Esophagus muscularis mucosa (tissue), 4 donors: ENCODE measurements at places on chromosomes 6 and 20. TPM values are rescaled to one million over a fixed set of nuclear protein-coding genes. Genes with fewer than 3 reads are reported as not detected.

Gene RHAG
- 0.99 TPM for total RNA-seq

Gene AVP
- not detected for total RNA-seq

Gene TMEM239
- not detected for total RNA-seq

Gene PBOV1
- not detected for total RNA-seq

Gene IRAK1BP1
- total RNA-seq: 4.8 TPM

Gene KCNK17
- not detected for total RNA-seq

Gene COL11A2
- not detected for total RNA-seq

Gene SOX18
- 5.6 TPM for total RNA-seq

Gene NKAIN4
- not detected for total RNA-seq

Gene SLC13A3
- 0.58 TPM for total RNA-seq

Gene RAE1
- total RNA-seq: 15.0 TPM

Gene C20orf141
- total RNA-seq: not detected

Gene AGER
- 4.6 TPM for total RNA-seq

Gene HLA-DRB1
- total RNA-seq: 93.2 TPM

Gene EYS
- not detected for total RNA-seq

Gene CPNE5
- total RNA-seq: 2.1 TPM

Gene LGSN
- total RNA-seq: not detected

Gene LAMA5
- 164 TPM for total RNA-seq

Gene SLC22A7
- total RNA-seq: not detected

Gene MAS1
- total RNA-seq: not detected

Gene CRNKL1
- 24.1 TPM for total RNA-seq

Gene SLC22A2
- 0.75 TPM for total RNA-seq

Gene RFX6
- not detected for total RNA-seq

Gene ECT2L
- 0.17 TPM for total RNA-seq

Gene SLC26A8
- total RNA-seq: not detected

Gene PTCHD4
- 0.83 TPM for total RNA-seq

Gene GPX5
- not detected for total RNA-seq

Gene DUSP15
- 5.1 TPM for total RNA-seq

Gene PRSS35
- not detected for total RNA-seq

Gene TUBE1
- total RNA-seq: 20.2 TPM

Gene SEMG1
- total RNA-seq: not detected

Gene OXT
- total RNA-seq: not detected

Gene CDK19
- total RNA-seq: 14.4 TPM

Gene BPIFB4
- not detected for total RNA-seq

Gene GPR63
- 1.0 TPM for total RNA-seq

Gene SNAP25
- total RNA-seq: 3.6 TPM

Gene PRICKLE4
- 2.1 TPM for total RNA-seq

Gene TMEM200A
- total RNA-seq: 0.99 TPM

Gene PDYN
- total RNA-seq: not detected

Gene TLDC2
- 0.66 TPM for total RNA-seq

Gene MRAP2
- not detected for total RNA-seq

Gene VGLL2
- not detected for total RNA-seq

Gene RSPH3
- total RNA-seq: 10.6 TPM

Gene DBNDD2
- total RNA-seq: 99.3 TPM

Gene OR12D3
- not detected for total RNA-seq

Gene FAM217A
- total RNA-seq: not detected

Gene CGA
- total RNA-seq: not detected

Gene FLOT1
- 148 TPM for total RNA-seq

Gene TDP2
- total RNA-seq: 33.4 TPM

Gene ABHD16B
- total RNA-seq: not detected

Gene HTR1E
- total RNA-seq: not detected

Gene PIGT
- 82.6 TPM for total RNA-seq

Gene TTBK1
- total RNA-seq: under 0.01 TPM

Gene RIMS1
- total RNA-seq: 45.6 TPM

Gene PDE10A
- 4.4 TPM for total RNA-seq

Gene MMP24
- total RNA-seq: 4.0 TPM
